B cell (primary cell): ENCODE measurements at places on chromosomes 7 and 10.

DNA sequence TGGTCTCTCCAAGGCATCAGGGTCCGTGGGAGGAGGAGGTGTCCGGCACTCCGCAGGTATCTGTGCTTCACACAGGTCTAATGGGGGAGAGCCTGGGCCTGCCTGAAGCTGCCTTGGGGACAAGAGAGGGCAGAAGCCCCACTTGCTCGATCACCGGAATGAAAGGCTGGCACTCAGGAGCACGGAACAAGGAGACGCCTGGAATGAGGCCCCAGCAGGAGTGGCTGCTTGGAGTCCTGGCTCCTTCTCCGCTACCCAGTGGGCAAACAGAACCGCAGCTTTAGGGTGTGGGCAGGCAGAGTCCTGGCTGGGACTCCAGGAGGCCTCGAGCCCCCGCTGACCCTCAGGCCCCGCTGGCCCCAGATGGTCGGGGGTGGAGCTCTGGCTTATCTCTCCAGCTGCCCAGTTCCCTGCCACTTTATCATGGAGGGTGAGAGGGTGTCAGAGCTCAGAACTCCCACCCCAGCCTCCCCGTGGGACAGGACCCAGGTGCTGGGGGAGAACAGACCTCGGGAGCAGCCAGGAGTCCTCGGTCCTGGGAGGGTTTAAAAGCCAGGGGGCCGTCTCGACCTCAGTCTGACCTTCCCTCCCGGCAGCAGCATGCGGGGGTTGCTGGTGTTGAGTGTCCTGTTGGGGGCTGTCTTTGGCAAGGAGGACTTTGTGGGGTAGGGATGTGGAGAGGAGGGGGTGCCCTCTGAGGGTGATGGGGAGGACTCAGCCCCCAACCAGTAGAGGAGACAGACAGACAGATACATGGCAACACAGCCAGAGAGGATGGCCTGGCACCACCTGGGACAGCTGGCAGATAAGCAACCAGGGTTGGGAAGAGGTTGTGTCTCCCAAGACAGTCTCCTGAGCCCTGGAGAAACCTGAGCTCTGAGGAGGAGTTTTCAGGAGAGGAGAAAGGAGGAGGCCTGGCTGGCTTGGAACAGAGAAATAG lies at the start of gene CPA1:
Gene CPA1, plus strand, starts transcription at position 574 of the 940 bp plus-strand sequence. Its CDS starts 27 bp downstream, at position 601.
- H3K4me3 ChIP-seq: no peak within 1 kb of the TSS
- H3K27me3 ChIP-seq: no peaks in the 10 kb centered on the region
- H3K36me3 ChIP-seq: no peaks in the 10 kb centered on the region
- no peaks in the 10 kb centered on the region for H3K4me1 ChIP-seq

GRCh38 chr7:97466999-97467740 lies 264.7 kb upstream of the TAC1 start:
- H3K36me3 ChIP-seq: no peaks in the 10 kb centered on the region
- DNase-seq: no peak
- no peak overlapping the region for H3K4me3 ChIP-seq

GRCh38 chr10:21505711-21506278 lies 19.7 kb downstream of the SKIDA1 start:
- no peak overlapping the region for H3K4me3 ChIP-seq
- no peak for DNase-seq
- H3K27ac ChIP-seq: no peak overlapping the region
- no peaks in the 10 kb centered on the region for H3K27me3 ChIP-seq
- peaks cover 7% of the 10 kb centered on the region for H3K4me1 ChIP-seq

- no peak for DNase-seq
- peaks cover 7% of the 10 kb centered on the region for H3K27me3 ChIP-seq
- H3K27ac ChIP-seq: no peak overlapping the region
- no peaks in the 10 kb centered on the region for H3K36me3 ChIP-seq
- no peaks in the 10 kb centered on the region for H3K4me1 ChIP-seq
Observed at GRCh38 chr10:91307489-91307888, 87.0 kb downstream of the PCGF5 start.

DNA sequence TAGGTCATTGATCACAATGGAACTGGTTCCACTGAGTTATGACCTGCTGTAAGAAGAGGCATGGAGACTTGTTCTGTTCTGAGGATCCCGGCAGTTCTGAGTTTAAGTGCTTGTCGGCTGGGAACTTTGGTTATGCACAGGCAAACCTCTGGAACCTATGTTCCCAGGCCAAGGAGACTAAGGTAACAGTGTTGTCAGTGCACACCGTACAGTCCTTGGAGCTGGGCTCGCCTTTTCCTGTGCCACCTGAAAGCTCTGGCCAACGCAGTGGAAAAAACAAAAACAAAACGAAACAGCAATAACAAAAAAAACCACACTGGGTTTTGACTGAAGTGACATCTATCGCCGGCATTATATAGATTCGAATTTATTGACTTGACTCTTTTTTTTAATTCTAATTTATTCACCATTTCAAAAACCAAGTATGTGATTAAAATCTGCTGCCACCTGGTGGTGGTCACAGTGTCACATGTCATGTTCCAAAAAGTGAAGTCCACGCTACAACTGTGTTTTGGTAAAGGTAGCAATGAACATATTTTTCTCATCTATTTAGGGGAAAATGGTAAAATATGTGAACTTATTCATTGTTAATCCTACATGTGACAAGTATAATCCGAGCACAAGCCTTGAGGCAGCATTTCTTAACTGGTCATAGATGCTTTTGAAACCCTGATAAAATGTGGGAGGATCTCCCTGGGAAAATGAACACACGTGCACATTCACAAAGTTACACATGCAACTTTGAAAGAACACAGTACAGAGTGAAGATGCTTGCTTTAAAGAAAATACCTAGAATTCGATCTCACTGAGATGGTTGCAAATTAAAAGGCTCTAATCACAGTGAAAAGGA lies 113.8 kb upstream of the PPP2R2D start:
- no peak overlapping the region for H3K27ac ChIP-seq
- H3K27me3 ChIP-seq: no peaks in the 10 kb centered on the region
- DNase-seq: peak; percentile 38
- no peaks in the 10 kb centered on the region for H3K36me3 ChIP-seq
- no peak overlapping the region for H3K4me3 ChIP-seq

DNA sequence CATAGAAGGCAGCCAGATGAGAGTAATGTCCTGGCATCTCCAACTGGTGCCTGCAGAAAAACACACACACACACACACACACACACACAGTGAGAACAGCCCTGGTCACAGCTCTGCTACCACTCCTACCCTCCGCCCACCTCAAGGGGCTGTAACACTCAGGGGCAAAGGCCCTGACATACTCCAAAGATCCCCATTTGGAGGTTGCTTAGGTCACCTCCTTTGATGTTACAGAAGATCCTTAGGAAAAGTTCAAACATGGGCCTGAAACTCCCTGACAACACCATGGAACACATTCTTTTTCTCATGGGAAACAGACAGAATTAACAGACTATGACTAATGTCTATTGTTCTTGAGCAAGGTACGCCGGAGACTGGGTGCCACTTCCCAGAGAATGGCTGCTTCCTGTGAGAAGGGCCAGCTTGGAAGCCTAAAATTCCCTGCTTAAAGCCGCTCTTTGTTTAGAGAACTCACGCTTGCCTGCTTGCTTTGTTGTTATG lies 27.7 kb downstream of the DENND11 start:
- H3K27ac ChIP-seq: no peak overlapping the region
- H3K4me1 ChIP-seq: no peaks in the 10 kb centered on the region
- H3K4me3 ChIP-seq: no peak overlapping the region
- no peaks in the 10 kb centered on the region for H3K27me3 ChIP-seq
- H3K36me3 ChIP-seq: peaks cover 6% of the 10 kb centered on the region

- no peaks in the 10 kb centered on the region for H3K27me3 ChIP-seq
- no peaks in the 10 kb centered on the region for H3K36me3 ChIP-seq
- no peak overlapping the region for H3K27ac ChIP-seq
- no peaks in the 10 kb centered on the region for H3K4me1 ChIP-seq
Observed at GRCh38 chr7:134948246-134948645, 38.1 kb upstream of the AGBL3 start.

- no peak for DNase-seq
- no peaks in the 10 kb centered on the region for H3K4me1 ChIP-seq
- no peak overlapping the region for H3K4me3 ChIP-seq
- H3K27ac ChIP-seq: no peak overlapping the region
- H3K27me3 ChIP-seq: no peaks in the 10 kb centered on the region
- no peaks in the 10 kb centered on the region for H3K36me3 ChIP-seq
Observed at GRCh38 chr10:78672918-78673317, 395.8 kb upstream of the ZMIZ1 start.

DNA sequence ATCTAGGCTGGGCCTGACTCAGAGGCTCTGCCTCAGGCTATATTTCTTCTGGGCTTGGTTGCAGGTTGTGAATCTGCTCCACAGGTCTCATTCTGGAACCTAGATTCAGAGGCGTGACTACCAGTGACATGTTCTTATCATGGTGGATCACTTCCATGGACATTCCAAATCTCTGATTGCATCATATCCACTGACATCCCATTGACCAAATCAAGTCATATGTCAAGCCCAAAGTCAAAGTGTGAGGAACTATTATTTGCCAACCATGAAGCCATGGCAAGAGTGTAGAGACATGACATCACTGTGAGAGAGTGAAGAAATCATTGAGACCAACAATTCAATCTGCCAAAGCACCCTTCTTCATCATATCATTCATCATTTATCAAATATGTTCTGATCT lies 11.9 kb upstream of the ODAD2 start:
- H3K27ac ChIP-seq: no peak overlapping the region
- no peaks in the 10 kb centered on the region for H3K27me3 ChIP-seq
- H3K36me3 ChIP-seq: no peaks in the 10 kb centered on the region
- DNase-seq: no peak
- no peaks in the 10 kb centered on the region for H3K4me1 ChIP-seq

DNA sequence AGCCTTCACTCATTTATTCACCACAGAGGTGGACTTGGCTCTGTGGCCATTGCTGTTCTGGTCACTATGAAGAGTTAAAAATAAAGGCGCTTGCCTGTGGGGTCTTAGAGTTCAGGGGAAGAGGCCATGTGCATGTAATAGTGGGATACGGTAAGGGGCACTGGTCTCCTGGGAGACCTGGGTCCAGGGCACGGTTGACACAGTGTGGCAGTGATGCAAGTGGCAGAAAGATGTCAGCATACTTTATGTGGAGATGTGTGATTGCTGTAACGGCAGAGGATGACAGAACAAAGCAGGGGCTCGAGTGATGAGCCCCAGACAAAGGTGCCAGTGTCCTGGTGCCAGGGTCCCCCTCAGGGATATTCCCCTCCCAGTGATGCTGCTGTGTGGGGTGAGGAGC lies 8.6 kb downstream of the ZSCAN25 start:
- no peak overlapping the region for H3K4me3 ChIP-seq
- no peak overlapping the region for H3K27ac ChIP-seq
- no peak for DNase-seq
- H3K36me3 ChIP-seq: peaks cover 1% of the 10 kb centered on the region
- no peaks in the 10 kb centered on the region for H3K27me3 ChIP-seq

GRCh38 chr7:130845581-130846085 lies 111.6 kb upstream of the KLF14 start:
- peaks cover 12% of the 10 kb centered on the region for H3K4me1 ChIP-seq
- no peak overlapping the region for H3K4me3 ChIP-seq
- DNase-seq: no peak
- no peaks in the 10 kb centered on the region for H3K27me3 ChIP-seq

GRCh38 chr7:33432821-33433220 lies 303.5 kb downstream of the BBS9 start:
- H3K4me1 ChIP-seq: no peaks in the 10 kb centered on the region
- DNase-seq: no peak
- H3K4me3 ChIP-seq: no peak overlapping the region
- no peaks in the 10 kb centered on the region for H3K36me3 ChIP-seq
- H3K27me3 ChIP-seq: no peaks in the 10 kb centered on the region

- H3K27me3 ChIP-seq: no peaks in the 10 kb centered on the region
- H3K27ac ChIP-seq: no peak overlapping the region
- H3K4me3 ChIP-seq: no peak overlapping the region
- DNase-seq: no peak
- H3K36me3 ChIP-seq: no peaks in the 10 kb centered on the region
- H3K4me1 ChIP-seq: no peaks in the 10 kb centered on the region
Observed at GRCh38 chr10:24289235-24289634, 80.3 kb downstream of the KIAA1217 start.

DNA sequence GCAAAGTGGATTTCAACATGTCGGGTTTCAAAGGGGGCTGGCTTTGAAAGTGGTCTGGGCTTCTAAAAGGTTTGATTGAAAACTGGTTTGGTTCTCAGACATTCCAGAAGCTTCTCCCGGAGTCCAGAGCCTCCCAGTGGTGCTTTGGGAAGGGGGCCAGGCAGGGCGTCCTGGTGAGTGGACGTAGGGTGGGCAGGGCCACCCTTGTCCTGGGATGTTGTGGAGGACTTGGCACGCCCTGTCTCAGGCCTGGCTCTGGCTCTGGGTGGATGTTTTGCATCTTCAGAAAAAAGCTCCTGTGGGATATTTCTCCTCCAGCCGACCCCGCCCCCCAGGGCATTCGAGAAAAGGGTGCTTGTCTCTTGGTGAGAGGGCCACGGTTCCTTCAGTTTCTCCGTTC lies 31.2 kb downstream of the GRIFIN start:
- peaks cover 4% of the 10 kb centered on the region for H3K36me3 ChIP-seq
- H3K27me3 ChIP-seq: no peaks in the 10 kb centered on the region
- DNase-seq: no peak
- H3K4me1 ChIP-seq: no peaks in the 10 kb centered on the region
- no peak overlapping the region for H3K4me3 ChIP-seq

GRCh38 chr7:78413568-78413967 lies 615.0 kb downstream of the PHTF2 start:
- H3K4me3 ChIP-seq: no peak overlapping the region
- no peaks in the 10 kb centered on the region for H3K36me3 ChIP-seq
- no peak overlapping the region for H3K27ac ChIP-seq
- DNase-seq: no peak

GRCh38 chr10:124384172-124384571 lies 34.6 kb downstream of the OAT start:
- H3K27ac ChIP-seq: no peak overlapping the region
- H3K4me3 ChIP-seq: no peak overlapping the region
- peaks cover 7% of the 10 kb centered on the region for H3K4me1 ChIP-seq
- no peaks in the 10 kb centered on the region for H3K27me3 ChIP-seq

GRCh38 chr7:98559958-98560357 lies 57.1 kb upstream of the NPTX2 start:
- peaks cover 7% of the 10 kb centered on the region for H3K27me3 ChIP-seq
- H3K4me3 ChIP-seq: no peak overlapping the region
- H3K36me3 ChIP-seq: no peaks in the 10 kb centered on the region
- H3K27ac ChIP-seq: no peak overlapping the region
- H3K4me1 ChIP-seq: no peaks in the 10 kb centered on the region

DNA sequence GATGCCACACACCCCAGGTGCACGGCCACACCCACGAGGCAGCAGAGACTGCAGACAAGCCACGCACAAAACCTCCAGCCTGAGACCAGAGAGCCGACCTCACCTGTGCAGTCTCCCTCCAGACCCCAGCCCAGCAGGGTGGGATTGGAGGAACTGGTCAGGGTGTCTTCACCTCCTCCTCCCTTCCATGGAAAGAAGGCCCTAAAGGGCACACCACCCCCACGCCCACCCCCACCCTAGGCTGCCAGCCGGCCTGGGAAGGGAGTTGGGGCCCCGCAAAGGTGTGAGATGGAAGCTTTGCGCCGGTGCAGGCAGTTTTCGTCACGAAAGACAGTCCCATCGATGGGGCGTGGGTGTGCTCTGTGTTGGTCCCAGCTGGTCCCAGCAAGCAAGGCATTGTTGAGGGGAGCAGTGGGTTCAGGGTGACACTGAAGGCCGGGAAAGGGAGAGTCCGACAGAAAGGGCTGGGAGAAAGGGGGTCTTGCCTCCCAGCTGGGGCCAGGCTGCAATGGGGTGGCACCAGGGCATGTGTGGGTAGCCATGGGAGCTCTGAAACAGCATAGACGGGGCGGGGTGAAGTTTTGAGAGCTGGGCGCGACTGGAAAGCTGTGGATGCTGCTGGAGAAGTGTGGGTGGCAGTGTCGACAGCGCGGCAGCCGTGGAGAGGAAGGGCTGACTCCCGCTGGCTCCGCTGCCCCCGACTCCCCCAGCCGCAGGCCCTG lies 349.2 kb downstream of the GLRX3 start:
- DNase-seq: no peak
- H3K4me3 ChIP-seq: no peak overlapping the region
- no peak overlapping the region for H3K27ac ChIP-seq
- H3K4me1 ChIP-seq: no peaks in the 10 kb centered on the region
- no peaks in the 10 kb centered on the region for H3K36me3 ChIP-seq
